ENCODE measurements at places on chromosomes 7 and 10. TPM values are rescaled to one million over a fixed set of nuclear protein-coding genes. Genes with fewer than 3 reads are reported as not detected.

FAM24B gene
- polyA plus RNA-seq, result 3.7 TPM

PRLHR gene
- not detected for polyA plus RNA-seq

DNA sequence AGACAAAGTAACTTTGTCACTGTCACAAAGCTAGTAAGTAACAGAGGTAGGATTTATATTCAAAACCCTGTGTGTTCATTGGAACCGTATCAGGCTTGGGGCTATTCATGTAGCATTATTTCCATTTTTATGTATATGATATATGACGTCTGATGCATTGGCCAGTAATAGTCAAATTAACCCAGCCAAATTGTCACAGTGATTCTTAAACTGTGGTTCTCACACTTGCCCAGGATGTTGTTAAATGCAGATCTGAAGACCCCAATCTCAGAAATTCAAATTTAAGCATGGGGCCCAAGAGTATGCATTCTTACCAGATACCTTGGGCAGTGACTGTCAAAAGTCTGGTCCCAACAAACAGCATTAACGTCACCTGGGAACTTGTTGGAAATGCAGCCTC lies 63.9 kb downstream of the C1GALT1 start:
- peaks cover 23% of the 10 kb centered on the region for H3K4me1 ChIP-seq
- H3K4me3 ChIP-seq, result no peak overlapping the region

DNA sequence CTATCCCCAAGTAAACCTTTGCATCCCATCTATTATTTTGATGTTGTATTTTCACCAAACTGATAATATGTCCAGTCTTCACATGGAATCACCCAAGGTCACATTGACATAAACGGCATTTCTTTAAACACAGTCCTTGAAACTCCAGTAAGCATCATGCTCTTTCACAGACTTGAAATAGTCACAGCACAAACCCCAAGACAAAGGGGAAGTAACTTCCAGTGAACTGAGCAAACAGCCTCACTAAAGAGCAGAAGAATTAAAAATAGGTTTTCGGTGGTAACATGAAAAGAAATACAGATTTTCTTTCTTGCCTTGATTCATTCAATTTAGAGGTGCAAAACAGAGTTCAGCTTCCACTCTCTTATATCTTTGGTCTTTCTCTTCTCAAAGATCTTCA lies 253.7 kb downstream of the SFMBT2 start:
- no peak overlapping the region for H3K27ac ChIP-seq
- no peak for DNase-seq
- no peaks in the 10 kb centered on the region for H3K27me3 ChIP-seq
- H3K36me3 ChIP-seq, result peaks cover 26% of the 10 kb centered on the region
- H3K4me1 ChIP-seq, result no peaks in the 10 kb centered on the region

- peaks cover 7% of the 10 kb centered on the region for H3K4me1 ChIP-seq
- peaks cover 14% of the 10 kb centered on the region for H3K27me3 ChIP-seq
- no peak overlapping the region for H3K4me3 ChIP-seq
- DNase-seq, result peak; percentile 39
Measured at GRCh38 chr10:98344589-98345038, 70.4 kb downstream of the PYROXD2 start.
